ENCODE measurements at places on chromosomes 2 and 18. TPM values are rescaled to one million over a fixed set of nuclear protein-coding genes. Genes with fewer than 3 reads are reported as not detected.

GRCh38 chr18:26524504-26525351, 23.6 kb downstream of the KCTD1 start:
- H3K27ac ChIP-seq = no peak overlapping the region
- no peaks in the 10 kb centered on the region for H3K27me3 ChIP-seq
- no peak overlapping the region for H3K4me3 ChIP-seq
- no peaks in the 10 kb centered on the region for H3K36me3 ChIP-seq
- no peaks in the 10 kb centered on the region for H3K4me1 ChIP-seq

The TTN gene
- 43.4 TPM for total RNA-seq

- no peaks in the 10 kb centered on the region for H3K36me3 ChIP-seq
- no peak for DNase-seq
- H3K4me3 ChIP-seq = no peak overlapping the region
- no peaks in the 10 kb centered on the region for H3K27me3 ChIP-seq
Observed at GRCh38 chr2:96809216-96809882, 6.7 kb upstream of the CNNM3 start.

The DAW1 gene
- total RNA-seq = not detected

The MALL gene
- total RNA-seq = 205 TPM

DNA sequence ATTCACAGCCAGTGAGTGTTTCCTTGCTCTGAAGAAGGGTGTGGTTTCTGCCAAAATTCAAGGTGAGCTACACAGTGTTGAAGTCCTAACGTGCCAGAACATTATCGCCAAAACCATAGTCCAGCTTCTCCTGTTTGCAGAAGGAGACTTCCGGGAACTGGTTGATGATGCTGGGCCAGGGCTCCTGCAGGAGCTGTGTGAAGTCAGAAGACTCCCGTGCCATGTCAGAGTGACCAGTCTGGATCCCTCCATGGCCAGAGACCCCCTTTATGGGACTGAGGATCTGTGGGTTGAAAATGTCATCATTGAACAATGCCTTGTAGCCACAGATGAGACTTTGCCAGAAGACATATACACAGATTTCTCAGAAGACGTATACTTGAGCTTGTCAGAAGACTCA, 96.0 kb upstream of the RAB12 start:
- H3K27me3 ChIP-seq = no peaks in the 10 kb centered on the region
- no peak overlapping the region for H3K27ac ChIP-seq
- DNase-seq = no peak
- no peaks in the 10 kb centered on the region for H3K36me3 ChIP-seq
- no peaks in the 10 kb centered on the region for H3K4me1 ChIP-seq

GRCh38 chr2:68423966-68424650, 43.0 kb downstream of the FBXO48 start:
- H3K27ac ChIP-seq = no peak overlapping the region
- no peaks in the 10 kb centered on the region for H3K27me3 ChIP-seq
- H3K36me3 ChIP-seq = no peaks in the 10 kb centered on the region
- H3K4me1 ChIP-seq = no peaks in the 10 kb centered on the region
- DNase-seq = no peak

The PROKR1 gene
- total RNA-seq = not detected

GRCh38 chr2:20447437-20448245, 767 bp downstream of the RHOB start:
- no peaks in the 10 kb centered on the region for H3K36me3 ChIP-seq
- peak overlapping the region; percentile 97 for H3K27ac ChIP-seq
- peak; percentile 57 for DNase-seq
- peak overlapping the region; percentile 62 for H3K4me3 ChIP-seq

DNA sequence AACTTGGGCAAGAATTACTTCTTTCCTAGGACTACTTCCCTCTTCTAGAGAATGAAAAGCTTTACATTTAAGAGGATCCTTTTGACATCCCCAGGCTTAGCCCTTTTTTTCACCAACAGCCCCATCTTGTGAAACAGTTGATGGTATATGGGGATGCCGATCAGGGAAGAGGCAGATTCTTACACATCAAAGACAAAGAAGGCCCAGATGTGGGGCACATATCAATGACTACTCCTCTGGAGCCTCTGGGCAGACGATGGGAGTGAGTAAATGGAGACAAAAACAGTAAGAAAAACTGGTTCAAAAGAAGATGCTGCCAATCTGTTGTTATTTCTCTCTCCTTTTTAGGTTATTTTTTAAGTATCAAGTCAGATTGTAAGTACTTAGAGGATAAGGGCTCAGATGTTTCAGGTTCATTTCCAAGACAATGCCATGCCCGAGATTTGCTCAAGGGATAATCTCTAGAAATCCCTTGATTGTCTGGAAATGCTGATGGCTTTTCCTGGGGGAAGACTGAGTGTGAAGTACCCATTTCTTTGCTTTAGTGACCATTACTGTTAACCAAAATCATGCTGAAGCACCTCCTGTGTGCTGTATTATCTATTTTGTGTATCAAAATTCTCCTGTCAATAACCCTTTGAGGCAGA, 117.5 kb downstream of the EPHA4 start:
- no peak for DNase-seq
- no peaks in the 10 kb centered on the region for H3K4me1 ChIP-seq
- H3K27me3 ChIP-seq = no peaks in the 10 kb centered on the region
- H3K4me3 ChIP-seq = no peak overlapping the region
- H3K36me3 ChIP-seq = peaks cover 6% of the 10 kb centered on the region
- no peak overlapping the region for H3K27ac ChIP-seq

DNA sequence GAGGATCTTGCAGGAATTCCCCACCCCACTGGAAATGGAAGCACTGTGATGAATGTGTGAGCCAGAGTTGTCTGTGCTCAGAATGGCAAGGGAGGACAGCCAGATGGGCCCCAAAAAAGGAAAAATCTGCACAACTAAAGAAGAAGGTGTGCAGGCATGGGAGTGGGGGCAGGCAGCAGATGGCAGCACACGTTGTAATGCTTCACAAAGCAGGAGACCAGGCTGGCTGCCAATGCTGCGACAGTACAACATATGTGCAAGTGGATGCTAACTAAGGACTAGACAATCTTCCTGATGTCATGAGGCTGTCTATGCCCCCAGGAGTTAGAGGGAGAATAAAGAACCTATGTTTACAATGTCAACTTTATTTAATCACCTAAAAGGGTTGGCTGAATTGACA, 27.2 kb downstream of the ST6GAL2 start:
- no peak for DNase-seq
- no peaks in the 10 kb centered on the region for H3K27me3 ChIP-seq
- no peak overlapping the region for H3K27ac ChIP-seq
- no peaks in the 10 kb centered on the region for H3K36me3 ChIP-seq

The SLC35G4 gene
- not detected for total RNA-seq

The ABHD1 gene
- not detected for total RNA-seq

GRCh38 chr2:164061129-164061746, 325.4 kb upstream of the FIGN start:
- no peak overlapping the region for H3K27ac ChIP-seq
- H3K36me3 ChIP-seq = no peaks in the 10 kb centered on the region
- H3K27me3 ChIP-seq = no peaks in the 10 kb centered on the region
- DNase-seq = no peak

DNA sequence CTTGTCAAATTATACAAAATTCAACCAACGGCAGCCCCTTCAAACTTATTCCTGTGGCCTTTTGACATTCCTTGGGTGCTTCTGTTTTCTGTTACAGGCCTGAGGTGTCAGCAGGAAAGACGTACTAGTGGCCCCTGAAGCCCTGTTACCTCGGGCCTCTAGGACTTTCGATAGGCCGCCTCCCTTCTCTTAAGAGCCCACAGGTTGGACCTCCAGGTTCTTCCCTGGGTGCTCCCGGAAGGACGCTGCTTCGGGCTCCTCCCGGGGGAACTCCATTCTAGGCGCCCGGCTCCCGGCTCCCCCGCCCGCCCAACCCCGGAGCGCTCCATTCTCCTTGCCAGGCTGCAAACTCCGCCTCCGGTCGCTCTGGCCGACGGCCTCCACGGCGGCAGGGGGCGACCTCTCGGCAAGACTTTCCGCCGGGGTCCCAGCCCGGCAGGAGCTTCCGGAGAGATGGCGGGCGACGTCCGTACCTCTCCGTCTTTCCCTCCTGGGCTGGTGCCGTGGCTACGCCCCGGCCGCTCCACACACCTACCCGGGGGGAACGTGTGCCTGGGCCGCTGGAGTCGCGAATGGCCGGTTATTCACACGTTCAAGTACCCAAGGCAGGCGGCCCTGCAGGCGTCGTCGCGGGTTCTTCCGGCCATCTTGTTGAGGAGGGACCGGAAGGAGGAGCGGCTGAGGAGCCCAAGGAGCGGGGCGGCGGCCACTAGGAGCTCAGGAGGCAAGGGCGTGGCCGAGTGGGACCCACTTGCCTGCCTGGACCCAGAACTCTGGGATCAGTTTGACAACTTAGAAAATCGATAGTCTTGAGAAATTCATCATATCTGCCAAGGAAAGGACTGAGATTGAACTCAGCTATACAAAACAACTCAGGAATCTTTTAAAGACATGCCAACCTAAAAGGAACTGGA, 27.5 kb downstream of the BOLA3 start:
- H3K36me3 ChIP-seq = no peaks in the 10 kb centered on the region
- peak overlapping the region; percentile 59 for H3K4me3 ChIP-seq
- H3K27me3 ChIP-seq = no peaks in the 10 kb centered on the region

DNA sequence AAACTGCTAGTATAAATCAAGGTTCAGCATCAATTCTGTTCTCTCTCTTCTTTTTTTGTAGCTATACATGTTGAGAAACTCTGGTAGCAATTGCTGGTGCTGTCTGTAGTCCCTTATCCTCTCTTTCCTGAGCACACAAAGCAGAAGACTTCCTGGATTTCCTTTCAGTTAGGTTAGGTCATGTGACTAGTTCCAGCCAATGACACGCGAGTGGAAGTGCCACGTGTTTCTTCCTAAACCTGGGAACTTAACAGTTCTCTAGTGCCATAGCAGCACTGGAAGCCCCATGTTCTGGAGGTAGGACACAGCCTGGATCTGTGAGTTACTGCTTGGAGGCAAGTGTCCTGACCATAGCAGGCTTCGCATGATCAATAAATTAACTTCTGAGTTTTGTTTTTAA, 125.9 kb downstream of the PLA2R1 start:
- DNase-seq = no peak
- peaks cover 2% of the 10 kb centered on the region for H3K4me1 ChIP-seq
- H3K27me3 ChIP-seq = no peaks in the 10 kb centered on the region
- H3K4me3 ChIP-seq = no peak overlapping the region

DNA sequence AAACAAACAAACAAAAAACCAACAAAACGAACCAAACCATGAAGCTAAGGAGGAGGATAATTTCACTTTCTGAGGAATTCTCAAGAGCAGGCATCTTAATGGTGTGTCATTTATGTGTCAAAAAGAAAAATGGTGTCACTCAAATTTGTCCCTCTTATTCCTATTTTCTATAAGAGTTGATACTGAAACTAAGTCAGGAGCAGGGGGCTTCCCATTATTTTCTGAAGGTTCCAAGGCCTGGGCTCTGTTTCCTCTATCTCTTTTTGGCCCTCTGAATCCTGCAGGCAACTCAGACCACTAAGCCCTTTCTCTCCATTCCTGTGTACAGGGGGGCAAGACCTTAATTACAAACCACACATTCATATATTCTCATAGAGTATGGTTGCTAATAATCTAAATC, 44.0 kb upstream of the CD28 start:
- no peaks in the 10 kb centered on the region for H3K36me3 ChIP-seq
- no peaks in the 10 kb centered on the region for H3K27me3 ChIP-seq
- DNase-seq = no peak
- H3K27ac ChIP-seq = no peak overlapping the region
- no peak overlapping the region for H3K4me3 ChIP-seq

The CLEC4F gene
- not detected for total RNA-seq

DNA sequence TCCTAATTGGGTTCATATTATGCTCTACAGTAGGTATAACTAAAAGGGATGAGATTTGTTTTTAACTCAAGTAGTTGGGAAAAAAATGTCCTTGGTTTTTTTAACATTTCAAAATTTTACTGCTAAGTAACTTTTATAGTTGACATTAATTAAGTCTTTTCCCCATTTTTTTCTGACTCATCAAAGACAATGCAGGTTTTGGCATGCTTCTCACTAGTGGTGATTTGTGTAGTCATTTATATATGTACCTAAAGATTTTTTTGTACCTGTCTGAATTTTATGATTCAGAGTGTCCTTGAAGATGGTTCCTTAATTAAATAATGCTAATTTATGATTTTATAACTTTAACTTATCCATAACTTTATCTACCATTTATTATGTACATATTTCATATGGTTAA, 882.3 kb upstream of the TMEFF2 start:
- H3K4me1 ChIP-seq = no peaks in the 10 kb centered on the region
- no peak overlapping the region for H3K4me3 ChIP-seq
